SHP77 treated with DMSO at 0.1 percent for 48 hours (cell line): ENCODE measurements at places on chromosomes 1 and 21.

DNA sequence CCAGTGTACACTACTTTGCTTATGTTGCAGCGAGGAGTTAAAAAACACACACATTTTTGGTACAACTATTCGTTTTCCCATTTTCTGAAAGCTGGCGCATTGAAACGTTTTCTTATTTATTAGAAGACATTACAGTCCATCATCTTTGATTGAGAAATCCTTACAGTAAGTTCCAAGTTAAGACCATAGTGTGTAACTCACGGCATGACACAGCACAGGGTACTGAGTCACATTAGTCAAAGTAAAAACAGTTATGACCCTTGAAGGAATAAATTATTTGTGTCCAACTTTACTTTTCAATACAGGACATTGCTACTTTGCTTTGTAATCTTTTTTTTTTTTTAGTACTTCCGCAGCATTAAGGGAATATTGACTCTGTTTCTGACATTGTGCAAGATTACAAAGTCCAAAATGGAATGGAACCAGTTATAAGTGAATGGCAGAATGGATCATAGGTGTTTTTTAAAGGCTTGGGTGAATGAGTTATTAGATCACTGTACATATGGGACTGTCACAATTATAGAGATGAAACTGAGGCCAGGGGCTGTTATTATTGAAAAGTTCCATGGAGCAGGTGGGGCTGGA, 11.7 kb downstream of the PTGFRN start:
- DNase-seq = no peak

GRCh38 chr1:84719543-84720217, 29.4 kb upstream of the SSX2IP start:
- no peak for DNase-seq

DNA sequence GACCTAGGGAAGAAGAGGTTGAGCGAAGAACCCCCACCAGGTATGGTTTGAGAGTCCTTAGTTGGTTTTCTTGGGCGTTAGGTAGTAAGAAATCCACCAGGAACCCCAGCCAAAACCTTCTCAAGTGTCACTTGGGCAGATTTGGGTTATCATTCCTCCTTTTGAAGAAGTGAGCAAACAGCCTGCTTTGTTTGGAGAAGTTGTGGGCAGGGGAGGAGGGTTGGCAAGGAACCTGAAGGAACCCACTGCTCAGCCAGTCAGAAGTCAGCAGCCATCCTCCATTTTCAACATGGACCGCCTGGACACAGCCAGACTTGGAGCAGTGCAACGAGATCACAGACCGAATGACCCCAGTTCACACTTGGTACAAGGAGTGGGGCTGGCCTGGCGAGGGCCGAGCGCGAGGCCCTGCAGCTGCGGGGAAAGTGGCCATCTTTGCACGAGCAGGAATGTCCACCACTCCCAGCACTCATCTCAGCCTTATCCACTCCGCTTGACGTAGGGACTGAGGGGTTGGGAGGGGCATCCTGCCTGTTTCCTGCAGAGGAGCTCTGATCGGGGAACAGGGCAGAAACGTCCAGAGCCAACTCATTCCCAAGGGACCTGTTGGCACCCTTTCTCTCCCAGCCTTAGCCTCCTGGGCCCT, 7.2 kb downstream of the ADPRS start:
- DNase-seq = no peak

GRCh38 chr21:31670070-31670469, 10.6 kb downstream of the SOD1 start:
- DNase-seq = no peak

- no peak for DNase-seq
These were observed 347.4 kb downstream of the KCNH1 start for GRCh38 chr1:210786546-210786945.

DNA sequence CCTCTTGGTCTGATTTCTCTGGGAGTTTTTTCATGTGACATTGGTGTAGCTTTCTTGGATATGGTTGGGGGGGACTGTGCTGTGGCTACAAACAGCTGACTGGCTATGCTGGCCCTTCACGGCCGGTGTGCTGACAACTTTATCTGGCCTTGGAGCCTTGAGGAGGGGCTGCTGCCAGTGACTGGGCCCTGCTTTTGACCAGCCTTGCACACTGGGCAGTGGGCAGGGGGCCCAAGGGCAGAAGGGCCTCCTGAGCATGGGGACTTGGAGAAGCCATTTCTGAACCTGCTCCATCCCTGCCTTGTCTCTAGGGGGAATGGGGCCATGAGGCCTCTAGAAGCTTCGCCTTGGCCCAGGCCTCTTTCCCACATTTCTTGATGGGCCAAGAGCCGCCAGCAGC, 139.6 kb downstream of the CAMTA1 start:
- DNase-seq = no peak

DNA sequence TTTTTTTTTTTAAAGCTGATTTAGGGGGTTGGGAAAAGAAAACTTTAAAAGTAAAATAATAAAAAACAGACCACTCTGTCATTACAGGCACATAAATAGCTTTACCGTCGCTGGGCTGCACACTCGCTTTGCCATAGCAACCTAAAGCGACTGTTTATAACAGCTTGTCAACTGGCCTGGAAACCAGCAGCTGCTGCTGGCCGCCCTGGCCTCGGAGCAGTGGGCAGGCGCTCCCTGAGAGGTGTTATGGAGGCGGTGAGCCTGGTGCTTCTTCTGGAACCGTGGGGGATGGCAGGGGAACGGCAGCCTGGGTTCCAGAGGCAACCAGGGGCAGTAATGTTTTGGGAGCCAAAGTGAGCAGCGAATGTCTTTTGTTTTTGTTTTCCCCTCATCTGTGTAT, 45.7 kb downstream of the ATP2B4 start:
- DNase-seq = no peak
